ENCODE measurements at places on chromosomes 5 and 9.

- DNase-seq: peak; percentile 98
Measured at GRCh38 chr5:139341689-139342422, at the start of gene PAIP2. TSS of gene PAIP2 (plus strand) at chr5:139341854. CDS start at chr5:139363785, 21,931 bp downstream.

DNA sequence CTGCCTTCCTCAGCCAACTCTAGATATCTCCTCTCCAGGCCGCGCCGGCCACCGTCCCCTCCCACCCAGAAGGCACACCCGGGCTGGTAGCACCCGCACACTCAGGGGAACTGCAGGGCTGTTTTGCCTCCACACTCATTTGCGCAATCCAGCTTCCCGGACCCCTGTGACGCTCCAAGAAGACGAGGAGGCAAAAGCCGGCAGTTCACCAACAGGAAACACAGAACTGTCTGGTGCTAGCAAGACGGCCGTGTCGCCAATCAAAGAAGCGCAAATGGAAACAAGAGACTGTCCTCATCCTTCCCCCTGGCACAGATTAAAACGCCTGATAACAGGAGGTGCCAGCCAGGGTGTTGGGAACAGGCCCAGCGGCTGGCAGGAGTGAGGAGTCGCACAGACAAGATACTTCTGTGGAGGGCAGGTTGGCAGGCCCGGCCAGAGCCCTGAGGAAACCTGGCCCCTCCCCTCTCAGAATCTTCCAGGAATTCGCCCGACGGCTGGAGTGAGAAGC lies 7.8 kb downstream of the AGPAT2 start:
- DNase-seq: no peak

- no peak for DNase-seq
Measured at GRCh38 chr9:17487467-17487866, 91.4 kb upstream of the SH3GL2 start.

GRCh38 chr9:38178237-38178636 lies 109.2 kb upstream of the SHB start:
- peak; percentile 21 for DNase-seq

GRCh38 chr5:65050140-65050539 lies 281.4 kb downstream of the CWC27 start:
- DNase-seq: no peak

DNA sequence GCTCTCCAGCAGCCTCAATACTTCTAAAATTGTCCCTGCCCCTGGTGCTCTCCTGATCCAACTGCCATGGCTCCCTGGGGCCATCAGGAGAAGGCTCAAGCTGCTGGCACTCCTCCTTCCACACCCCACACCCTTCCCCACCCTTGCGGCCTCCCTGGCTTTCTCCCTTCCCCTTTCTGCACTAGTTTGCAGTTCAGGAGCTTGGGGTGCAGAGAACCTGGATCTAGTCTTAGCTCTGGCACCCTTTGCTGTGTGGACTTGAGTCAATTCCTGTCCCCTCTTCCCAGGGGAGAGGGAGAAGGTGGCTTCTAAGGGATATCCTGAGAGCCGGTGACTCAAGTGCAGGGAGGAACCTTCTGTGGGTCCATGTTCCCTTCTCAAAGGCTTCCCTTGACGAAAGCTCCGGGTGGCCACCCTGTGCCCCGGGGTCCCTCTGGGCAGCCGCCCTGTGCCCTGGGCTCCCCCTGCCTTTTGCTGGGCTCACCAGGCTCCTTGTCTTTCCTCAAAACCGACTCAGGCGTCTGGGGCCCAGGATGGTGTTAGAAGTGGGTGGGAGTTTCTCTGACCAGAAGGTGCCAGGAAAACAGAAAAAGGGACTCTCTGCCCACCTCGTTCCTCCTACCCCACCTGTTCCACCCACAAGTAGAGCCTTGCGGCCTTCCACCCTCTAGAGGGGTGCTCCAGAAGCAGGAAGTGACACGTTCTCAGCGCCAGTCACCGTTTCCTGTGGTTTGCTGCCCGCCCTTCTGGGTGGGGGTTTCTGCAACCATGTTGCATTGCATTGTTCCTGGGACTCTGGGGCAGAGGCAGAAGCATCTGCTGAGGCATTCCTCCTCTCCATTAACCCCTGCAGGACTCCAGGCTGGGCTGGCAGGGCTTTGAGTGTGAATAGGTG lies 15.0 kb downstream of the GLIPR2 start:
- DNase-seq: peak; percentile 26

DNA sequence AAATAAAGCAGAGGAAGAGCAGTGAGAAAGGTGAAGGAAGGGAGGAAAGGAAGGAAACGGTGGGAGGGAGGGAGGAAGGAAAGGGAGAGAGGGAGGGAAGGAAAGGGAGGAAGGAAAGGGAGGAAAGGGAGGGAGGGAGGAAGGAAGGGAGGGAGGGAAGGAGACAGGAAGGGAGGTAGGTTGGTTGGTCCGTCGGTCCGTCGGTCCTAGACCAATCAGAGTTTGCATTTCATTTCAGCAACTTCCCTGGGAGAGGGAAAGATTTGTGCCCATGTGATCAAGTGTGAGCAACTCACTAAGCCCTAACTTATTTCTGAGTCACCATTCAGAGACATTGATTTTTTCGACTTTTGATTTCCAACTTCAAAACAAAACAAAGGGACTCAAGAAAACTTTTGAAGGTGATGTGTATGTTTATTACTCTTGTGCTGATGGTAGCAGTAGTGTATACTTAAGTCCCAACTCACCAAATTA lies 18.8 kb downstream of the NANS start:
- DNase-seq: no peak

- DNase-seq: no peak
Measured at GRCh38 chr9:131233556-131233955, 42.8 kb downstream of the FAM78A start.

GRCh38 chr9:80797831-80798688 lies 891.3 kb downstream of the TLE1 start:
- DNase-seq: no peak

- no peak for DNase-seq
Measured at GRCh38 chr9:90044263-90044662, 439.5 kb downstream of the GADD45G start.

DNA sequence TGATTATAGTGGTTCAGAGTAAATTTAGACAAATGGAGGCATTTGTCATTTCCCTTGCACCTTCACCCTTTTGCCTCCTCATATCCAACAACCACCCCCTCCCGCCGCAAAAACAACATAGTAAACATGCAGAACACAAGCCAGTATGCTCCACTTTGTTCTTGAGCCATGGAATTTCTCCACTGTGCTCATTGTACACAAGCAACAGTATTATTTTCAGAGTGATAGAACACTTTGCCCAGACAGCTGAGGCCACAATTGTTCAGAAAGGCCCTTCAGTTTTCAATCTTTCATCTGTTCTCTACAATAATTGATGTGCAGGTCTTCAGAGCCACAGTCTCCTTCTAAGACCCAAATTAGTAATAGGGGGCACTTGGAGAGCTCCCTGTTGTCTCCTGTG lies 272.8 kb upstream of the SLC30A5 start:
- no peak for DNase-seq

GRCh38 chr9:87393706-87394230 lies 103.9 kb upstream of the DAPK1 start:
- DNase-seq: no peak

- no peak for DNase-seq
Measured at GRCh38 chr5:112935675-112936074, 13.6 kb upstream of the REEP5 start.

GRCh38 chr5:78565395-78565794 lies 83.2 kb downstream of the LHFPL2 start:
- no peak for DNase-seq

- DNase-seq: peak; percentile 7
Measured at GRCh38 chr5:4758550-4758949, 381.6 kb upstream of the ADAMTS16 start.

DNA sequence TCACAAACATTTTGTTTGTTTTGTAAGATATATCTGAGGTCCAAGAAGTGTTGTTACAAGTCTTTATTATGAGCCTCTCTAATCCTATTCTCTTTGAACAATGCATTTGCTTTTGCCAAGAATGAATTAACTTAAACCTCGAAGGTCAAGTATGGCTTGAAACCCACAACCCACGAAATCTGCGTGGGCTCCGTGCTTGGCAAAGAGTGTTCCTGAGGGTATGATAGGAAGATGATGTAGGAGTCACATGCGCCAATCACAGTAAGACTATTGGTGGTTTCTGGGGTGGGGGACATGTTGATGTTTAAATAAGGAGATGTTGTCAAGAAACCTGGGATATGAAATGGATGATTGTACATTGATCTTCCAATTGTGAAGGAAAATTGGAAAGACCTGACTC lies 330.8 kb upstream of the RFX3 start:
- no peak for DNase-seq

DNA sequence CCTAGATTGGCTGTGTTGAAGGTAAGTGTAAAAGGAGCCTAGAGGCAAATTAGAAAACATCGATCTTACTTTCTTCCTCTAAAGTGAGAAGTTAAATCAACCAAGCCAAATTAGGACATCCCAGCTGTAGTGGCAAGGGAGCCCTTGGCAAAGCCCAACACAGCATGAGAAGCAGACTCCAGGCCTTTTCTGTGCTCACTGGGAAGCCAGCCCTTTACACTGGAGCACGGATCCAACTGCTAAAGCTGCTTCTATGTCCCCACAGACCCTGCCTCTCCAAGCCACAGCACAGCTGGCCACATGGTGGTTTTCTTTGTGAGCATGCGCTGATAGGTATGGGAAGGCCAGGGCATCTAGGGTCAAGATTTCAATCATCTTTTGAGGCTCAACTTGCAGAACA lies 94.1 kb downstream of the APBA1 start:
- no peak for DNase-seq

GRCh38 chr5:308672-309271 lies 12.7 kb upstream of the AHRR start:
- DNase-seq: no peak

GRCh38 chr9:114324492-114324891 lies 1.6 kb downstream of the ORM1 start:
- no peak for DNase-seq

DNA sequence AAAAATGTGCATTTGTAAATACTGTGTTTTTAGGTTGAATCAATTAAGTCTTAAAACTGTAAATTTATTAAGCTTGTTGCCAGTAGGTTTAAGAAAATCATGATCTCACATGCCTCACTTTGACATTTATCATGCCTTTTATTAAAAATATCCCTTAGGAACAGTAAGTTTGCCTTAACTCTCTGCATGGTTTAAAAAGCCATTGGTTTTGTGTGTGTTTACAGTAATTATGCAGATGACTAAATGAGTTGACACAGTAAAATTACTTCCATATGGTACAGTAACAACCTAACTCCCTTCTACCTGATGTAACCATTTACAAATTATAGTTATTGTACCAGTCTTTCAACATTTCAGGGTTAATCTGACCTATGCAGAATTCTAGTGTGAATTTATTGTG lies 6.5 kb downstream of the RPS6 start:
- DNase-seq: peak; percentile 21

GRCh38 chr9:116365056-116365471 lies 211.5 kb downstream of the PAPPA start:
- peak; percentile 15 for DNase-seq

DNA sequence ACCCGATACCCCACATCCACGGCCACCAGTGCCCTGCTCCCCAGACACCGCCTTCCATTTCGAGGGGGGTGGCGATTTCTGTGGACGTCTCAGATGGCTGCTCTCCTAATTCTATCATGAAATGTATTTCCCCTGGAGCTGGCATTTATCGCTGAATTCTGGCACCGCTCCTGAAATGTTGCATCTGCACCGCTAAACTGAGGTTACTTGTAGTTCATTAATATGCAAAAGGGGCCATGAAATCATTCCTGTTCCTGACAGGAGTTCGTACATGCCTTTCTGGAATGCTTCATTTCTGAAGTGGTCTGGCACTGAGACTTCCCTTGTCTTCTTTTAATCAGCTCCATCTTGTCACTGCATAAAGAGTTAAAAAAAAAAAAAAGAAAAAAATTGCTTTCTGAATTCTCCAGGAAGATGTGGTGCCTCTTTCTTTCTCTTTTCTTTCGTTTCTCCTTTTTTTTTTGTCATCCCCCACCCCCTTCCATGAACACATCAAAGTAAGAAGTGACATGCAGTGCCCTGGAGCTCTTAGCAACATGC lies 97.7 kb upstream of the SMARCA2 start:
- no peak for DNase-seq

DNA sequence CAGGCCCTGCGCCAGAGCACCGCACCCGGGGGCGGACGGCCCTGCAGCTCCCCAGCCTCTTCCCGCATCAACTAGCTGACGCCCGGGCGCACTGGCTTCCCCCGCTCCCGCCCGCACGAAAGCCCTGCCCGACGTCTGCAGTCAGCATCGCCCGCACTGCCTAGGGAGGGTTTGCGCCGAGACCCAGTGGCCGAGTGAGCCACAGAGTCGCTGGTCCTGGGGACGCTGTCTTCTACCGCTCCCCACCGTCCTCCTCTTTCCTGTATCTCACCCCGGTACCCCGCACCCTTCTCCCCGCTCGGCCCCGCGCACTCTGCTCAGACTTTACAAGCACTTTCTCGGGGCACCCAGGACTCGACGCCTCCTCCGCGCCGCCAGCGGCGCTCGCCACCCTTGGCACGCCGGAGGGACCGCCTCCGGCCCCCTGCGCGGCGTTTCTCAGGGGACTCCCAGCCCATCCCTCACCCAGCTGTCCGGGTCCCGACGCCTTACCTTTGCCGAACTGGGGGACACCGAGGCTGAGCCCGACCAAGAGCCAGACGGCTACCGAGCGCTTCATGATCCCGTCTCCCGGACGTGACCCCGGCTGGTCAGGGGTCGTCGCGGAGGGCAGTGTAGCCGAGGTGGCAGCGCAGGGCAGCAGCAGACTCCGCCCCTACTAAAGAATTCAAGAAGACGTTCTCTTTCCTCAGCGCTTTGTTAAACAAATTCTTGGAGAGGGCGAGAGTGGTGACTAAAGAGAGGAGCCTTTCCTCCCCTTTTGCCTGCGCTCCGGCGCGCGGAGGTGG lies 670 bp downstream of the EDIL3 start:
- no peak for DNase-seq

DNA sequence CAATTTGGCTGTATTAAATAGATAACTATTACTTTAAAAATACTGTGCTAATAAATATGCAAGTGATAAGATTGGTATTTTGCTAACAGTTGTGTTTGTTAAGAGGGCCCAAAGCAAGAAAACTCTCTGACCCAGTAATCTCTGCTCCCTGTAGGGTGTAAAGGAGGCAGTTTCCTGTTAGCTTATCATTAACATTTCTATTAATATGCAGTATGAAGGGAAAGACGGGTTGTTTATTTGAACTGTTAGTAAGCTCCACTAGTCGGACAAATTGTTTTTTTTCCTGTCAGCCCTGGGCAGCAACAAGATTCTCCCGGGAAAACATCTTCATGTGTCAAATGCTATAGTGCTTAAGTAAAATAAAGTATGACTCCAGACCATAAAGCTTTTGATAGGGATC lies 35.6 kb downstream of the ERP44 start:
- no peak for DNase-seq

GRCh38 chr5:61019642-61020041 lies 74.6 kb downstream of the NDUFAF2 start:
- no peak for DNase-seq

GRCh38 chr9:15222313-15222712 lies 84.7 kb downstream of the TTC39B start:
- DNase-seq: no peak

- DNase-seq: no peak
Measured at GRCh38 chr9:119873877-119874276, 504.6 kb upstream of the BRINP1 start.
